ENCODE measurements at places on chromosomes 1 and 21.

DNA sequence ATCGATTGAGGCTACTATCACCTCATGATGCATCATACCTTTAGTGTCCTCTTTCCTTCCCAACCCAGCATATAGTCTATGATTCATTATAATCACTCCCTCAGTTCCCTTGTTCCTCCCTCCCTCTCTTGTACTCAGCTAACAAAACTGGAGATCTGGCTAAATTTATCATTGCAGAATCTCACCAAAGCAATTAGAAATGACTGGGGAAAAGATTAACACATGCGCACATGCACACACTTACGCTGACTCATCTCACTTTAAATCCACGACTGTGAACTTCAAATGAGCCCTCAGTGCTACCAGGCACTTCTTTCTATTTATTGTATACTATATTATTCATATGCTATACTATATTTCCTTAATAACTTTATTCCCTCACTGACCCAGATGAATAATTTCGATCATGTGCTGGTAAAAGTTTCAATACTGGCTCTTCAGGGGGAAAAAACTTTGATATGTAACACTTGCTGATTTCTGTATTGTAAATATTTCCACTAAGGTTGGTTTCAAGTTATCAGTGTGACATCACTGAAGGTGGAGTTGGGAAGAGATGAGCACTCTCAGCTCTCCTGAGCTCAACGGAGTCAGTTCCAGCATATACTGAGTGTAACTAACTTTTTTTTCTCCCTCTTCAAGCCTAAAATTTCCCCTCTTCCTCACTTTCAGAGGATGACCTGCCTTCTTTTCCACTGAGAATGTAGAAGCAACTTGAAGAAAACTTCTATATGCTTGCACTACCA lies 613.7 kb upstream of the B3GALT2 start:
- DNase-seq: no peak

- no peak for DNase-seq
These were observed 16.2 kb upstream of the CR1L start for GRCh38 chr1:207628776-207629175.

- DNase-seq: no peak
These were observed 22.4 kb downstream of the MCOLN3 start for GRCh38 chr1:85025940-85026339.

GRCh38 chr1:60978421-60979357 lies 103.7 kb upstream of the NFIA start:
- DNase-seq: peak; percentile 18

DNA sequence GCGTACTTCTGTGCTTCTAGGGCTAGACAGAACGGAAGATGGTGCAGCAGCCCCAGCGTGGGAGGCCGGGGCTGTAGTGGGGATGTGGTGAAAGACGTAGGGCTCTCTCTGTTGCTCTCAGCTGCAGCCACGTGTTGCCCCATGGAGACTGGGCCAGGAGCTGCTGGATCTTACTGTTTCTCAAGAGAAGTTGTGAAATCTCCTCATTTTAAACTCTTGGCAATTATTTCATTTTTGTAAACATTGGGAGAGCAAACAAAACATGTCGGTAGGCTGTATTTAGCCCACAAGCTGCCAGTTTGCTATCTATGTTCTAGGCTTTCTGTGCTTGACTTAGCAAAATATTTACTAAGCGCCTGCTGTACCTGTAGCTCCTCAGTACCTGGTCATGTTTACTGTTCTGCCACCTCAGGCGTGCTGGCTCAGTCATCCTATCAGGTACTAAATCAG lies 15.9 kb upstream of the ELOA start:
- DNase-seq: no peak
